Forelimb muscle (tissue), 1 donor: ENCODE measurements at places on chromosomes 2 and 18. TPM values are rescaled to one million over a fixed set of nuclear protein-coding genes. Genes with fewer than 3 reads are reported as not detected.

TUBA3E gene
- not detected for polyA plus RNA-seq

GDF7 gene
- 0.66 TPM for polyA plus RNA-seq

SCN9A gene
- 3.5 TPM for polyA plus RNA-seq

CHRNG gene
- polyA plus RNA-seq, result 160 TPM

CELF4 gene
- polyA plus RNA-seq, result 1.1 TPM

ARHGAP15 gene
- polyA plus RNA-seq, result 8.1 TPM

POTEJ gene
- 0.06 TPM for polyA plus RNA-seq

CHRND gene
- polyA plus RNA-seq, result 180 TPM

VWA3B gene
- 1.6 TPM for polyA plus RNA-seq

IHH gene
- not detected for polyA plus RNA-seq

CHST9 gene
- polyA plus RNA-seq, result 0.23 TPM

MATN3 gene
- 1.6 TPM for polyA plus RNA-seq

CPO gene
- polyA plus RNA-seq, result 0.38 TPM

ZNF396 gene
- 0.96 TPM for polyA plus RNA-seq

KLHL41 gene
- 4,199 TPM for polyA plus RNA-seq

SATB2 gene
- 2.4 TPM for polyA plus RNA-seq

FIGN gene
- polyA plus RNA-seq, result 2.0 TPM

DNAJC27 gene
- polyA plus RNA-seq, result 6.5 TPM

ALPG gene
- polyA plus RNA-seq, result not detected

AFF3 gene
- 3.5 TPM for polyA plus RNA-seq

FEV gene
- not detected for polyA plus RNA-seq

ALLC gene
- polyA plus RNA-seq, result not detected

COA5 gene
- 42.7 TPM for polyA plus RNA-seq

ALPI gene
- not detected for polyA plus RNA-seq

RNF144A gene
- 20.7 TPM for polyA plus RNA-seq

UGT1A3 gene
- not detected for polyA plus RNA-seq

HSBP1L1 gene
- 2.6 TPM for polyA plus RNA-seq

OTOS gene
- not detected for polyA plus RNA-seq

KIF5C gene
- 1.6 TPM for polyA plus RNA-seq

NXPH2 gene
- 13.0 TPM for polyA plus RNA-seq

DPY30 gene
- polyA plus RNA-seq, result 41.7 TPM

RESP18 gene
- polyA plus RNA-seq, result not detected

SRD5A2 gene
- 0.04 TPM for polyA plus RNA-seq

KIDINS220 gene
- polyA plus RNA-seq, result 63.4 TPM

CRYBA2 gene
- not detected for polyA plus RNA-seq

PLCL1 gene
- 14.3 TPM for polyA plus RNA-seq

ZNF2 gene
- 4.9 TPM for polyA plus RNA-seq

EFR3B gene
- 5.9 TPM for polyA plus RNA-seq
